ENCODE measurements at places on chromosomes 7 and 10.

DNA sequence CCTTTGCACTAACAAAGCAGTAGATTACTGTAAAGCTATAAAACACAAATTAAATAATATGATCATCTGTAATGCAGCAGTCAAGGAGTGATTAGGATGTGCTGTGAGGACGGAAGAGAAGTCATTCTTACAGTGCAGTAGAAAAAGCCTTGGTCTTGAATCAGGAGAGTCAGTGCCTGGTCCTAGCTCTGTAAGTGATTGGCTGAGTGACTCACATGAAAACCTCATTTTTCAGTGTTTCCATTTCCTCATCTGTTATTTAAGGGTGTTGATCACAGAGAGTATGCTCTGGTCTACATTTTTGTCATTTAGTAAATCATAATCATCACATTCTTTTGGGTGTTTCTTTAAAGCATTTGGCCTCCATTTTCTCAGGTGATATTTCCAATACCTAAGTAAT lies 717.8 kb downstream of the LRMDA start:
- peak; percentile 57 for DNase-seq

DNA sequence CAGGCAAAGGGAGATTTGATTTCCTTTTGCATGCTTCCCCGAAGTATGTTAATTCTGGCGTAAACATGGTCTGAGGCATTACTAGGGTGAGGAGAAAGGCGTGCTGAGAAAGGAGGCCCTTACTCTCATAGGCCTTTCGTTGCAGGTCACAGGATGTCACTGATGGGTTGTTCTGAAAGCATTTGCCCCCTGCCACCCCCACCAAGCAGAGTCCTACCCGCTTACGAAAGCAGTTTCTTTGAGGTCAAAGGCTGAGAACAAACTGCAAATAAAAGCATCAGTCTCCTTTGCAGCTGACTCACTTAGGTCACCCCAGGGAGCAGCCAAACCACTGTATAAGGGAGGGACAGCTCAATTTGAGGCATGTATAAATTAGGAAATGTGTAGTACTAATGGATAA lies 57.1 kb downstream of the BPGM start:
- peak; percentile 81 for DNase-seq

DNA sequence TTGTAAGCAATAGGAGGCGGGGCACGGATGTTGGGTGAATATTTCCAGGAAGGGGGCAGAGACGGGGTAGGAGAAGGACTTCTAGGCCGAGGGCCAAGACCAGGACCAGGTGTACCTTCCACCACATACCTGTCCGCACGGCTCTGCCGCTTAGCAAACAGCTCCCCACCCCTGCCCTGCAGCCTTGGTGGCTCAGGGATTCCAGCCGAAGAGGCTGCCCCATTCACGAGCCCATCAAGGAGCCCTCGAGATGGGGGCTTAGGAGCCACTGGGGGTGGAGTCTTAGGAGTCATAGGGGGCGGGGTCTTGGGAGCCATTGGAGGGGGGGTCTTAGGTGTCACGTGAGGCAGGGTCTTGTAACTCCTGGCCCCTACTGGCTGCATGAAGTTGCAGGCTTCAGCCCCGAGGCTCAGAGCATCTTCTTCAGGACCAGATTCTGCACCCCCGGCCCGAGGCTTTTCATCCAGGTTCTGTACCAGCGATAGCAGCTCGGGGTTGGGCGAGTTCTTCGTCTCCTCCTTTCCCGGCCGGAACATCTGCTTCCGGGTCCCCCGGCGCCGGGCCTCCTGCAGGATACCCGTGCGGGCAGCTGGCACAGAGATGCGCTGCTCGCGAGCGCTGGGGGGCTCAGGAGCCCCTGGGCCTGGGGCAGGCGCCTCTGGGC lies 6.1 kb upstream of the MYOZ1 start:
- peak; percentile 27 for DNase-seq

DNA sequence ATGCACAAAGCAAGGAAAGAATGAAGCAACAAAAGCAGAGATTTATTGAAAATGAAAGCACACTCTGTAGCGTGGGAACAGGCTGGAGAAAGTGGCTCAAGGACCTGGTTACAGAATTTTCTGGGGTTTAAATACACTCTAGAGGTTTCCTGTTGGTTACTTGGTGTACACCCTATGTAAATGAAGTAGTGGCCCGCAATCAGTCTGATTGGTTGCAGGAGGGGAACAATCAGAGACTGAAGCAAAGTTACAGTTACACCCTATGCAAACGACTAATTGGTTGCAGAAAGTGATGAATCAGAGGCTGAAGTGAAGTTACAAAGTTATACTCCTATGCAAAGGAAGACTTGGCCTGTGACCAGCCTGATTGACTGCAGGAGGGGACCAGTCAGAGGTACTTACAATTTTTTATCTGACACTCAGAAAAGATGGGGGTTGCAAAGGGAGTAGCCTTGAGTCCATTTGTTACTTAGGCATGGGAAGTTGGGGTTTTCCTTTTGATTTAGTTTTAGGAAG lies 3.6 kb upstream of the MTPN start:
- DNase-seq, result no peak

GRCh38 chr10:28823501-28824075 lies 146.3 kb downstream of the BAMBI start:
- peak; percentile 13 for DNase-seq

GRCh38 chr7:117818232-117818631 lies 55.0 kb downstream of the CTTNBP2 start:
- DNase-seq, result peak; percentile 63

- DNase-seq, result no peak
These were observed 54.3 kb downstream of the ARHGAP21 start for GRCh38 chr10:24669285-24669852.

DNA sequence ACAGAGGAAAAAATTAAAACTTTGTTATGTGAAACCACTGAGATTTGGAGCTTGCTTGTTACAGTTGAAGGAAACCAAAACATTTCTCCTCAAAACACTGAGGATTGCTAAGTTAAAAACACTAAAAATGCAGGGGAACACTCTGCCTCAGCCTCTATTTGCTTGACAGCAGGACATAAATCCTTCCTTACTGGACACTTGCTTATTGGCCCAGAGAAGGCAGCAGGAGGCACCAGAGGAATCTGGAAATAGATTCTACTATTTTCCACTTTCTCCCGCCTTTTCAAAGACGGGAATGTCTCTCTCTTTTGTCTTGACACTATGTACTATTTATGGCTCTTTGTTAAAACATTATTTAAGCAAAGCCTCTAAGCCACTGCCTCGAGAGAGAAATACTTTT lies 67.9 kb downstream of the MTURN start:
- DNase-seq, result no peak

DNA sequence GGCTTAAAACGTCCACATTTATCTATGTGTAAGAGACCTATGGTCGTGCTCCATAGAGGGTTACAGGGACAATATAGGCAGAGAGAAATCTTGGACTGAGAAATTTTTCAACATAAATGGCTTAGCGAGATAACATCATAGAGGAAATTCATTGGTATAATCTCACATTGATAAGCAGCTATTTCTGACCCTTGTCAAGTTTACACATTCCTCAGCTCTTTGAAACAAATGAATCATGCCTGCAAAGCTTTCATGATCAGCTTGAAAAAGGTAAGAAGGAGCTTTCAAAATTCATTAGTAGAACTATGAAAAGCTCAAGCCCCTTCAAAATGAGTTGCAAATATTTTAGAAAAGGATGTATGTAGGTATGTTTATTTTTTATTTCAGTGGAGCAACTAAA lies 478.8 kb downstream of the NEBL start:
- DNase-seq, result peak; percentile 0

DNA sequence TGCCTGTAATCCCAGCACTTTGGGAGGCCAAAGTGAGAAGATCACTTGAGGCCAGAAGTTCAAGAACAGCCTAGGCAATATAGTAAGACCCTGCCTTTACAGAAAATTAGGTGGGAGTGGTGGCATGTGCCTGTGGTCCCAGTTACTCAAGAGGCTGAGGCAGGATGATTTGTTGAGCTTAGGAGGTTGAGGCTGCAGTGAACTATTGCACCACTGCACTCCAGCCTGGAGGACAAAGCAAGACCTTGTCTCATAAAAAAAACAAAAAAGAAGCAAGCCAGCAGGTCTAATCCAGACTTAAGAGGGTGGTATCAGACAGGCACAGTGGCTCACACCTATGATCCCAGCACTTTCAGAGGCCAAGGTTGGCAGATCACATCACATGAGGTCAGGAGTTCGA lies 24.5 kb upstream of the KCTD7 start:
- peak; percentile 77 for DNase-seq

DNA sequence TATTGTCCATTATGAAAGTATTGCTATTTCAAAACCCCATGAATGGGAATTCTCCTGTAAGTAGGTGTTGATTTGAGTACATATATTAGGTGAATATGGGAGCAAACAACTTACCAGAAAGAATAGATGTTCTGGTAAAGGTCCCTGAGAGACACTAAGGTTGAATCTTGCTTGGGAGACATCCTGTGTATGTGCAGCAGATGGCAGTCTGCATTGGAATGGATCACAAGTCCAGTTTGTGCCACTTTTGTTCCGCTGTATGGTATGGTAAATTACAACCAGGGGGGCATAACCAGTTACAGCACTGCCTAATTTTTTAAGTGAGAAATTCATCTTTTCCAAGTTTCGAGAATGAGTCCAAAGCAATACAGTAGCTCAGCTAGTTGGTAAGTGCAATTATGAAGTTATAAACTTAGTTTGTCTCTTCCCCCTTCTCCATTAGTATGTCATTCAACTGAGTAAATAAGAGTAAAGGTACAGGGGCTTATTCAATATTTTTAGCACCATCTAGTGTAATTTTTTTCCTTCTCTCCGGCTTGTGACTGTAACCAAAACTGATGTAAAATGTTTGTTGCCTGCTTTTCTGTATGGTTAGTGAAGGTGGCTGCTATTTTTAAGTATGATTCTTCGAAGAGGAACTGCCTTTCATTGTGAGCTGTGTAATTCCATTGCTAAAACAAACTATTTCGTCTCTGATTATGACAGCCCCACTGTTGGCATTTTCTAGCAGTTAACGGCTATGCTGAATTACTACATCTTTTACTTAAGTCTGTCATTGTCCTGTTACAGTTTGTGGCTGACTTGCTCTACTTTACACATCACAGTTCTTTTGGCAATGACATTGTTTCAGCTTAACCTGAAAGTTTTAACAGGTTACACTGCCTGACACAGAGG lies 2.8 kb downstream of the MCU start:
- peak; percentile 54 for DNase-seq

DNA sequence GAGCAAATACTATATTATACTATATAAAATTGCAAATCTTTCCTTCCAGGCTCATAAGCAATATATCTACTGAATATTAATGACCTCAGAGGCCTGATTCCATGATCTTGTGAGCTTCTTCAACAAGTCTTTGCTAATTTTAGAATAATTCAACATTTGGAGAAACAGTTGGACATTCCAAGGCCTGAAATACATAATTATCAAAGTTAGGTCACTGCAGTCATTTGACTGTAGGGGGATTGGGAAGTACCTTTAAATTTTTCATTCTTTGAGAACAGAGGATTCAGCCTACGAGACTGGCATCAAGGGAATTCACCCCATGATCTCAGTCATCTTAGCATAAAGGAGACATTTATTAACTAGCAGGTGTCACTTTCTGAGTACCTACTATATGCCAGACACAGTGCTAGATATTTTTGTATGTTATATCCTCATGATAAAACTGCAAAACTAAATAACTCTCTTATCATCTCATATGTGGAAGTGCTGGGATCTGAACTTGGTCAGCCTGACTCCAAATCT lies 85.4 kb downstream of the DOCK4 start:
- DNase-seq, result no peak

GRCh38 chr7:7156663-7157062 lies 25.7 kb upstream of the C1GALT1 start:
- no peak for DNase-seq

DNA sequence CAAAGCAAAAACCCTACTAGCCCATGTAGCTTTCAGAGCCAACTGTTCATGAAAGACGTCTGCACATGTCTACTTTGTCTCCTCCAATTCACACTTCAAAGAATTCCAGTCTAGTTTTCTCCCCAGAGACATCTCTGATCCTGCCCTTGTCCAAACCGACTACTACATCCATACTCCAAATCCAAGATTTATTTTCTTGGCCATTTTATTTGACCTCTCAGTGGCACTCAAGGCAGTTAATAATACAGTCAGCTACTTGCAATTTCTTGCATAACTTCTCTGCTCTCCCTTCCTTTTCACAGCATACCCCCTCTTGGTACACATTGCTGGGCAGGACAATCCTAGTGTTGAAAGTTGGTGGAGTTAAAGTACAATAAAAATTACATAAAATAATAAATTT lies 170.9 kb upstream of the INHBA start:
- DNase-seq, result peak; percentile 90

DNA sequence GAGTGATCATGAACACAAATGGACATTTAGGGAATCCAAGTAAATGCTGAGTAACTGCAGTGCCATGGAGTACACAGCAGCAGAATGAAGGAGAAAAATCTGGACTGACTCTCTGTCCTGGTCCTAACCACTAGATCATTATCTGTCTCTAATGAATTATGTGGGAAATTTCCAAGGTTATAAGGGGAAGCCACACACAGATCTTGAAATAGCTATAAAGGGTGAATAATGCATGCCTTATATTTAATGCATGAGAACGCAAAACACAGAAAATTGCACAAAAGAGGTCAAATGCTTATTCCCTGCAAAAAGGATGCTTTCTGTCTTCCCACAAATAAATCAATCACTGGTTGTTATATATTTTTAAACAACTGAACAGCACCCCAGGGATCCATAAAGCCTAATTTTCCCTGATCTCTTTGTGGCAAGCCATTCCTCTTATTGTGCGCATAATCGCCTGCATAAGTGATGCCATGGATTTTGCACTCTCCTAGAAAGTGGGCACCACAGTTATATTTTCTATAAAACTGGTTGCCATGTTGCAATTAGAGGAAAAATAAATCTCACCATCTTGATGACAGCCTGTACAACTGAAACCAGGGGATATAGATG lies 201.8 kb downstream of the XPNPEP1 start:
- DNase-seq, result peak; percentile 86

- DNase-seq, result no peak
These were observed 31.0 kb downstream of the PDE1C start for GRCh38 chr7:32039000-32039756.

GRCh38 chr10:9992661-9993060 lies 1025.0 kb upstream of the CELF2 start:
- no peak for DNase-seq

DNA sequence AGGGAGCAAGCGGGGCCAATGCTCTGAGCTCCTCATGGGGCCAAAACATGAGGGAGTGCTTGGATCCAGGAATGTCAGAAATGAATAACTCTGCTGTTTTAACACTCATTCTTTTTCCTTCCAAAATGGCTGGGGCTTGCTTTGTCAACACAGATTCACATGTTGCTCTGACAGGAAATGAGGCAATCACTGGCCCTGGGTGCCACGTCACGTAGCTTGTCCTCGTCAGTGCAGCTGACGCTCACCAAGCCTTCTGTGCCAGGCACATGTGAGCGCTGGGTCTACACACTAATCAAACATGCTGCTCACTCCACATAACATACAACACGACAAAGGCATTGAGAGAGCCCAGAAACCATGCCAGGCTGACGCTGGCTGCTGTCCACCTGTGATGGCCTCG lies 198.9 kb downstream of the WDR37 start:
- no peak for DNase-seq

- DNase-seq, result no peak
These were observed 382.4 kb downstream of the BBS9 start for GRCh38 chr7:33511778-33512177.
